Fibroblast of the conjunctiva (primary cell): ENCODE measurements at places on chromosomes 6 and 20.

- no peak for DNase-seq
Observed at GRCh38 chr6:127879685-127880084, 21.2 kb downstream of the THEMIS start.

DNA sequence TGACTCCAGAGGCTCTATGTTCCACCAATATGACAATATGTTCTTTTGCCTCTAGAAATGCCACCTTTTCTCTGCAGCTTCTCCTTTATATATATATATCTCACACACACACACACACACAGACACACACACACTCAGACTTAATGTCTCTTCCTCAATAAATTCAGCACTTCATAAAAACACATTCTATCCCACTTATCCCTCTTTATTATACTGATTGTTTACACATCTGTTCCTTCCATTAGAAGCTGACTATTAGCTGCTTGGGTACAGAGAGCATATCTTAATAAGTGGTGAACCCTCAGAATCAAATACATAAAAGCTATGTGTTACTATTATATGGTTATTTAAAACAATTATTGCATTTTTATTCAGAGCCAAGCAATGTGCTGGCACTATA is 23.3 kb downstream of the NRSN1 start:
- no peak for DNase-seq

GRCh38 chr6:86685230-86685797 is 252.0 kb upstream of the HTR1E start:
- no peak for DNase-seq

DNA sequence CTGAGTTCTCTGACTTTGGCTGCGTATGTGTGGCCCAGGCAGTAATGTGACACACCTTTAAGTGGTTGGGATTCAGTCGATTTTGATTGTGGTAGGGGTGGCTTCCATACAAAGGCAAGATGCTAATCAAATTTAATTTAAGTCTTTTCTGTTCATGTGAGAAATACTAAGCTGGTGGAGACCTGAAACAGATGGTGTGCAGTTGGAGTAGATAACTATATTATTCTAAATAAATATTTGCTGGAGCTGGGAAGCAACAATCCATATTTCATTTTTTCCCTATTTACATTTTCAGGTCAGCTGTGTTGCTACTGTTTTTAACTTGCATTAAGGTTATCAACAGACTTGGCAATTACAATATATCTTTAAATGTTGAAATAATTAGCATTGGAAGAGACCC is 67.4 kb upstream of the C20orf144 start:
- DNase-seq: no peak

- no peak for DNase-seq
Observed at GRCh38 chr6:117463762-117464665, 18.5 kb upstream of the DCBLD1 start.
